Panc1 (cell line): ENCODE measurements at places on chromosomes 2 and 18.

DNA sequence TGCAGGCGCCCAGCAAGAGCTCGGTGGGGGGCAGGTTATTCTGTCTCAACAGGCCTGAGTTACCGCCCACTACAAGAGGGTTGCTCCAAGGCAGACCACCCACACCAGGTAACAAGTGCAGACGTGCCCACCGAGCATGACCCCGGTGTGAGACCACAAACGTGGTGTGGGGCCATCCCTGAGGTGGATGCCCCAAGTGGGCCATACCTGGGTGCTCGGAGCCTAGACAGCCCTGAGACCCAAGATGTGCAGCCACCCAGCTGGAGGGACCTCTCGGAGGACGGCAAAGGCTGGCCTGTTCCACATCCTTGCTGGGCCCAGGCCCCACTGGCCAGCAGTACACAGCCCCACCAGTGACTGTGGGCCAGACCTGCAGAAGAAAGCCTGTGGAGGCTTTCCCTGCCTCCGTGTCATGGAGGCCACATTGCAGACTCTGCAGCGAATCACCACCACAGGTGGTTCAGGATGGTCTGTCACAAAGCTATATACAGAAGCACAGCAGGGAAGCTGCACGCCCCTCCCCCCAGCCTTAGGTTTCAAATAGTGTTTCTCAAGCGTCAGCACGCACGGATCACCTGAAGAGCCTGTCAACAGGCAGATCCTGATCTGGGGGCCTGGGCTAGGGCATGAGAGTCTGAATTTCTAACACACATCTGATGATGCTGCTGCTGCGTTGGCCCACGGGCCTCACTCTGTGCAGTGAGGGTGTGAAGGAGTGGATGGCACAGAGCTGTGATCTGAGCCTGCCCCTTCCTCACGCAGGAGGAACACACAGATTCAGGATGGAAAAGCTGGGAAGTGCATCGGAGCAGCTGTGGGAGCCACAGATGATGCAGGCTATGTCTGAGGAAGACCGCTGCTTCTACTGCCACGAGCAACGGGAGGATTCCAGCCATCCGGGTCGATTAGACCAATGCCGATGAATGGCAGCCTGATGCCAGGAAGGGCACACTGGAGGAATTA is 96.8 kb downstream of the UXS1 start:
- no peak for DNase-seq

GRCh38 chr2:224764565-224765236 is 48.5 kb upstream of the CCDC195 start:
- no peak for DNase-seq

DNA sequence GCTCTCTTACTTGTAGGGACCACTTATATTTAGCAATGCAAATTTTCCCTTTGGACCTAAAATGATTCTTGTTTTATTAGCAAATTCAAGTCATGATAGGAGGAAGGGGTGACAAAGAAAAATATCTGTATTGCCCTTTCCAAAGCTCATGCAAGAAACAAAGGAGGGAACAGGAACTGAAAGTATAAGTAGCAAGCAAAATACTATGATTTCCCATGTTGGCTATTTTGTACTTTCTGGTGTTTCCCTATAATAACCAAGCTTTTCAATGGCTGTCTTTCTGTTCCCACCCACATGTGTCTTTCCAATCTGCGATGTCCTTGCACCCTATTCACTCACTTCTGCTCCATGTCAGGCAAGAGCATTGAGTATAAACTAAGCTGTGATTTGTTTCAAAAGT is 279.7 kb downstream of the RNF144A start:
- no peak for DNase-seq

DNA sequence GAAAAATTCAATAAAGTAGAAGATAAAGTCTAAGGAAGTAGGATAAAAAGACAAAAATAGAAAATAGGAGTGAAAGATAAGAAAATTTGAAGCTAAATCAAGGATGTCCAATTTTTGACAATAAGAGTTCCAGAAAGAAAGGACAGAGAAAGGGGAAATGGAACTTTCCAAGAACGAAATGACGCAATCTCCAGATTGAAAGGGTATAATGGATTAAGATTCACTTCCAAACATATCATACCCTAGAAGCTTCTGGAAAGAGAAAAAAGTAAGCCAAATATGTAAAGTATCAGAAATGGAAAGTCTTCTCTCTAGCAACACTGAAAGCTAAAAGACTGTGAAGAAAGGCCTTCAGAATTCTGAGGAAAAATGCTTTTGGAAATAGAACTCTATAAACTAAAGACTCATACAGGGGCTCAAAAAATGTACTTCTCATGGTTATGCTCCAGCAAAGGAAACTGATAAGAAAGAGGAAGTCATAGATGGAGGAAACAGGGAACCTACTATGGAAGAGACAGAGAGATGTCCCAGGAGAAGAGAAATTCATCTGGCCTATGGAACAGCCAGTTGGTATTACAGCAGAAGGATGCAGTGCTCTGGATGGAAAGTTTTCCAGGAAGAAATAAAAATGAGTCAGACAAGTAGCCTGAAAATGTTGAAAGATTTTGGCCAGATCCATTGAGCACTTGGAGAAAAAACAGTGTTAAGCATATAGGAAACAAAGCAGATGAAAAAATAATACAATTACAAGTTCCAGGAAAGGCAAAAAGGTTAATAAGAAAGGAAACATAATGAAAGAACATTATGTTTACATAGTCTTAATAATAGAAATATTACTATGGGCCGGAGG is 20.1 kb downstream of the CASP8 start:
- no peak for DNase-seq

GRCh38 chr2:37156857-37157714 is at the start of gene EIF2AK2:
EIF2AK2 (minus strand) TSS chr2:37156980; CDS start chr2:37147806, 9,174 bp downstream.
- no peak for DNase-seq

DNA sequence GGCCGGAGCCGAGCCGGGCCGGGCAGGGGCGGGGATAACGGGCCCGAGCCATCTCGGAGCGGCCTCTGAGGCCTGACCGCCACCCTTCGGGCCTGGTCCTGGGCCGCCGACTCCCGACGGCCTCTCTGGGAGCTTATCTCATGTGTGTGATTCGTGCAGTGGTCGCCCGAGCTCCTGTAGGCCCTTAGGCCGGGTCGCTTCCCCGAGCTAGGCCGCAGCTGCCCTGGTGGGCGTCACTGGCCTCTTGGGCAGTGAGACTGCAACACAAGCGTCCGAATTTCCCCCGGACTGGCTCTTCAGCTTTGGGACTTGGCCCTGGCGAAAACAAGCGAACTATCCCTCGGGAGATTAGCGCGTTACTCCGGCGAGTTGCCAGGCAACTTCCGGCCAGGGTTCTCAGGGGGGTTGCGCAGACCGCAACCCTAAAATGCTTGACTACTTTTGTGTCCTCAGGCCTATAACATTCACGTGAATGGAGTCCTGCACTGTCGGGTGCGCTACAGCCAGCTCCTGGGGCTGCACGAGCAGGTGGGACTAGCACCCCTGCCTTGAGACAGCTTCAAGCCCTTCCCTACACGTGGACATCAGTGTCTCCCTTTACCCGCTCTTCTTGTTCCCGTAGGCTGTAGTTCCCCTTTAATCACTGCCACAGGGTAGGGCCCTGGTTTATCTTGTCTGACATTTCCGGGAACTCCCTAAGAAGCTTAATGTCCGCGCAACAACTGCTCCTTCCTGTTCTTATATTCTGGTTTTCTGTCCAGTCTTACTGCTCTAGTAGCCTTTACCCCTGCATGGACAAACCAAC is 602 bp downstream of the SNX17 start:
- no peak for DNase-seq

DNA sequence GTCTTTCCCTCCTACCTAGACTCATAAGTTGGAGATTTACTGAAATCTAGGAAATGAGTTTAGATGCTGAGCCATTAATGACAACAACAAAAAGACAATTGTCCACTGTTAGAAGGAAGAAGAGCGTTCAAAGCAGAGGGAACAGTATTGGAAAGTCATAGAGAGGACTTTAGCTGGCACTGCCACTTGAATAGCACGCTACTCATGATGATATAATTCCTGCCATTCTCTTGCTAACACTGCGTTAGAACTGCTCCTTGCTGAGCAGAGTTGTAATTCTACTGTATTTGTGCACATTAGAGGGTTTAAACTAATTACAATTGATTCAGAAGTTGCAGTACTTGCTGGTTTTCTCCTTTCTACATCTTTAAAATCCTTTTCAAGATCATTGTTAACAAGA is 9.0 kb upstream of the AFTPH start:
- no peak for DNase-seq

DNA sequence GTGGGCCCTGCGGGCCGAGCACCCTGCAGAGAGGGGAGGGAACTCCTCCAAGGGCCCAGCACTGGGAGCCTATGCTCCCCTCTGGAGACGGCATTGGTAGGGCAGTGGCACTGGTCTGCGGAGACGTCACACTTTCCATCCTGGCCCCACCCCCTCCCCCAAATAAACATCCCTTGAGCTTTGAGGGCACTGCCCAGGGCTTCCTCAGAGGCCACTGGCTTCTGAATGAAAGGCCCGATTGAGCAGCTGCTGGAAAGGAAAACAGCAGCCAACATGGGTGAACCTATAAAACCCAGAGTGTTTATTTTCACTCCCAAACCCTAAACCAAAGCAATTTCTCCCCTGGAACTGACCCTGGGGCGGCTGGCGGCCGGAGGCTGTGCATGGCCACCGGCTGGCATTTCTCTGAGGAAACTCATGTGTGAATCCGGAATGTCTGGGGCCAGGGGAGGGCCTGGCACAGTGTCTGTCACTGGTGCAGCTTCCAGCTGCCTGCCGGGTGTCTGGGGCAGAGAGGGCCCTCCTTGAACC is 138.9 kb downstream of the DYSF start:
- DNase-seq = no peak

DNA sequence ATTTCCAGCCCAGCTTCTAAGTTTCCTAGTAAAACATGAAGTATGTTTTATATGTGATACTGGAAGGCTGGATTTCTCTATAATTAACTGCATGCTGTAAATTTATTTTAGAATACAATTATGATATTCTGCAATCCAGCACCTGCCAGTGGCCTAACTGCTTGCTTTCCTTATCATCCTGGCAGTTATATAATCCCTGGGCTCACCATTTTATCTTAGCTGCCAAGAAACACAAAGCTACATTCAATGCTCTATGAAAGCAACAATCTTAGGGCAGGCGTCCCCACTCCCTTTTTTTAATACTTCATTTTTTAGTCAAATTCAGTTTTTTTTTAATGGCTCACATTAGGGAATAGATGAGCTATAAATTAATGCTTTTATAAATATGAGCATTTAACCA is 38.4 kb upstream of the UBXN4 start:
- DNase-seq = no peak
